Activated T-helper 1 cell treated with anti-CD3 and anti-CD28 coated beads, Interleukin-2, amount 50 U/mL, for 16 hours (primary cell): ENCODE measurements at places on chromosomes 7 and 10.

- DNase-seq = no peak
Observed at GRCh38 chr7:123533929-123534382, 439 bp downstream of the IQUB start.

DNA sequence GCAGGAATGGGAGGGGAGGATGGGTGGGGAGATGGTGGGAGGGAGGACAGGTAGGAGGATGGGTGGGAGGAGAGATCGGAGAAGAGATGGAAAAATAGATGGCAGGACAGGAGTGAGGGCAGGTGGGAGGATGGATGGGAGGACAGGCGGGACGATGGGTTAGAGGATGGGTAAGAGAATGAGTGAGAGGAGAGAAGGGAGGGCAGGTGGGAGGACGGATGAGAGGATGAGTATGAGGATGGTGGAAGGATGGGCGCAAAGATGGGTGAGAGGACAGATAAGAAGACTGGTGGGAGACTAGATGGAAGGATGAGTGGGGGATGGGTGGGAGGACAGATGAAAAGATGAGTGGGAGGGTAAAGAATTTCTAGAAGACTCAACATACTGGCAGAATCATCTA is 438.6 kb downstream of the PLXNA4 start:
- DNase-seq = no peak

GRCh38 chr7:76069238-76069638 is 21.3 kb downstream of the MDH2 start:
- no peak for DNase-seq

DNA sequence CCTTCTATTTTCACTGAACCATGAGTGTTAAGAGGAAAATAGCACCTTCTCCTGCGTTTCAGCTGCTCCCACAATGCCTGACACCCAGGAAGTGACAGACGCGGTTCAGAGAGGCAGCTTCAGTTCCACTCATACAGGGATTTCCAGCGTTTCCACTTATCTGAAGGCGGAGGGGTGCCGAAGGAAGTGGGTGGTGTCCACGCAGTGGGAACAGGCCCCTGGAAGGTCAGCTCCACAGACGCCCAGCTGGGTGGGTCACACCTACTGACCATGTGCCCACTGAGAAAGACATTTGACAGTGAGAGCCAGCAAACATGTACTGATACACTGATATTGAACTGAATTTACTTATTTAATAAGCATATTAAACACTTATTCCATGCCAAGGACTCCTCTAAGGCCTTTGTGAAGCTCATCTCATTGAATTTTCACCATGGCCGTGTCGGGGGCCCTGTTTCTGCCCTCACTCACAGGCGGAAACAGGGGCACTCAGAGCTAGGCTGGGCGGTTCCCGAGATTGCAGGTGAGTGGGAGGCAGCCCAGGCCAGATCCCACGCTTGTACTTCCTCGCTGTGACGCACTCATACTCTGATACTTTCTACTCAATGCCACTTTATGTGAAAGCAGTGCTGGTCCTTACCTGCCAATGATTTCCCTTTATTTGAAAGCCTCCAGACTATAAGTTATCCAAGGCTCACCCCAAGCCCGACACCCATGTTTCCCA is 96.8 kb downstream of the TCERG1L start:
- DNase-seq = no peak

DNA sequence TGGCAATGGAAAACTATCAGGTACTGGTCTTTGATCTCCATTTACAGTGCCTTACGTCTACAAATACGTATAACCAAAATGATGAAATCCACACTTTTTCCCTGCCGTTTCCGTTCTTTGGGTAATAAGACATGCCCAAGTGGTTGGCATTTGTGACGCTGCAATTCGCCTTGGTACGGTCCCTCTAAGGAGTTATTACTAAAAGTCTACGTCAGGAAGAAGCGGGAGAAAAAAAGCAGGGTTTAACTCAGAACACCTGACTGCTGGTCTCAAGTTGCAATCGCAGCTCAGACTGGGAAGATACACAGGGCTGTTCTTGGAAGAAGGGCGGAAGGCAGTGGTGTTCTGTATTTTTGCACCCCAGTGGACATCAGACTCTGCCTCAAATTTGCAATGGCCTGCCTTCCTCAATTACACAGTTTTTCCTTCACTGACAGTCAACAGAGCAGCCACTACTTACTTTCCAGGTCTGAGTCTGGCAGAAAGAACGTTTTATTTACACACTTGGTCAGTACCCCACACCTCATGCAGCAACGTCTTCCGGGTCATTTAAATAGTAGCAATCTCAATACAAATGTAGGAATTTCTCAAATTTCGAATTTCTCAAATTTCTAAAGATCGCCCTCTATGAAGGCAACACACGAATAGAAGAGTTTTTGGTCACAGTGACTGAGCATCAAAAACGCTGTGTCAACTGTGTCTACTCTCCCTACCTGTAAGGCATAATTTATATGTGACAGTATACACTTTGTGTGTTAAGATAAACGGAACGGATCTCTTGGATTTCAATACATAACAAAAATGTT is 2.1 kb downstream of the BAIAP2L1 start:
- DNase-seq = no peak

- DNase-seq = no peak
Observed at GRCh38 chr7:158430308-158431034, 157.2 kb downstream of the PTPRN2 start.

- DNase-seq = no peak
Observed at GRCh38 chr10:98525969-98526368, 79.2 kb upstream of the HPS1 start.

DNA sequence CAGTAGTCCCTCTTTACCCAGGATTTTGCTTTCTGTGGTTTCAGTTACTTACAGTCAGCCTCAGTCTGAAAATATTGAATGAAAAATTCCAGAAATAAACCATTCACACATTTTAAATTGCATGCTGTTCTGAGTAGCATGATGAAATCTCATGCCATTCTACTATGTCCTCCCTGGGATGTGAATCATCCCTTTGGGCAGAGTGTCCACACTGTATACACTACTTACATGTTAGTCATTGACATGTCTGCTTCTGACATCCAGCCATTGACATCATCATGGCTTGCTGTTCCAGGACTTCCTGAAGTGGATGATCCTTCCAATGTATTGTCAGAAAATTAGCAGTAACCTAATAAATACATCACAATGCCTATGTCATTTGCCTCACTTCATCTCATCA is 34.6 kb upstream of the MALRD1 start:
- DNase-seq = no peak

GRCh38 chr10:128091636-128092210 is 34.5 kb downstream of the MKI67 start:
- DNase-seq = no peak

GRCh38 chr10:78261291-78261690 is 227.6 kb downstream of the RPS24 start:
- DNase-seq = no peak

DNA sequence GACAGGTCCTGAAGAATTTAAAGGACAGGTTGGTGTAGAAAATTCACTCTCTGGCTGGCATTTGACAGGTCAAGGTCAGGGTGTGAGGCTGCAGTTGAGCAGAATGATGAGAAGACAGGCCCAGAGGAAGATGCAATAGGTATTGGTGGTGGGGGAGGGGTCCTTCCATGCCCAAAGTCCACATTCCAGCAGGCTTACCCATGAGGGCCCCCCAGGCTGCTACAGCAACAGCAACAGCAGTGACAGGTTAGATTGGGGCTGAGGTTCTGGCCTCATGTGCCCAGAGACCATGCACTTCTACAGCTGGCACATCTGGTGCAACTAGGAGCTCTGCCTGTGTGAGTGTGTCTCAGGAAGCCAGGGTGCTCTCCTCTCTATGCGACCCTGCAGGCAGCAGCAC is 223.5 kb upstream of the GHITM start:
- no peak for DNase-seq

- DNase-seq = no peak
Observed at GRCh38 chr7:18429547-18429946, 66.0 kb upstream of the HDAC9 start.
